Mucosa of gallbladder (tissue), 1 donor: ENCODE measurements at places on chromosomes 12 and 14. TPM values are rescaled to one million over a fixed set of nuclear protein-coding genes. Genes with fewer than 3 reads are reported as not detected.

DNA sequence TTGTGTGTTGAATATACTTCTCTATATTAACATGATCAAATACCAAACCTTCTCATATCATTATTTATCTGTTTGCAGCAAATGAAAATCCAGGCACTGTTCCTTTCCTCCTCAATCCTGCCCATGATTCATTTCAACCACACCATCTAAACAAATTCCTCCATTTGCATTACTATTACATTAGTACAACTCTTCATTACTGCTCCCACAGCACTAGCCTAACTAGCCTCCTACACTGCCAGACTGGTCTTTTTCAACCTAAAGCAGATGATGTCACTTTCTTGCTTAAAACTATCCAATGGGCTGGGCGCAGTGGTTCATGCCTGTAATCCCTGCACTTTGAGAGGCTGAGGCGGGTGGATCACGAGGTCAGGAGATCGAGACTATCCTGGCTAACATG lies 117.3 kb upstream of the MYF6 start:
- DNase-seq: no peak

GRCh38 chr14:103243764-103244737 lies 90.0 kb upstream of the EIF5 start:
- no peak for DNase-seq

DNA sequence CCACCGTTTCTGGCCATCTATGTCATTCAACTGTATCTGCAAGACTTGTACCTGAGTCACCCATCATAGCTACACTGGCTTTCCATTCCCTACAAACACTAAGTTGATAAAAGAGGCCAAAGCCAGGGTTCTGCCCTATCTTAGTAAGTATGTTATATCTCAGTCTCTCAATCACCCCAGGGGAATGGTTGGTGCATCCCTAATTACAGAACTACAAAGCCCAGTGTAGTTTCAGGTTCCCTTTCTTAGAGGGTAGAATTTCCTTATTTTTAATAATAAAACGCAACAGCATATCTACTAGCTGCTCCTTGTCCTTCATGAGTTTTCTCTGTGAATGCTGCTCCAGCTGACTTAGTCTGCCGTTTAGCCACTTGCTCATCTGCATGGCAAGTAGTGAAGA lies 57.6 kb downstream of the ST8SIA1 start:
- DNase-seq: no peak

ZFHX2 gene
- total RNA-seq: 12.5 TPM

CLEC9A gene
- 1.2 TPM for total RNA-seq
